Lower leg skin (tissue), 4 donors: ENCODE measurements at places on chromosomes 3 and 15.

GRCh38 chr15:70512772-70513362 is 250.5 kb downstream of the UACA start:
- no peak for DNase-seq

DNA sequence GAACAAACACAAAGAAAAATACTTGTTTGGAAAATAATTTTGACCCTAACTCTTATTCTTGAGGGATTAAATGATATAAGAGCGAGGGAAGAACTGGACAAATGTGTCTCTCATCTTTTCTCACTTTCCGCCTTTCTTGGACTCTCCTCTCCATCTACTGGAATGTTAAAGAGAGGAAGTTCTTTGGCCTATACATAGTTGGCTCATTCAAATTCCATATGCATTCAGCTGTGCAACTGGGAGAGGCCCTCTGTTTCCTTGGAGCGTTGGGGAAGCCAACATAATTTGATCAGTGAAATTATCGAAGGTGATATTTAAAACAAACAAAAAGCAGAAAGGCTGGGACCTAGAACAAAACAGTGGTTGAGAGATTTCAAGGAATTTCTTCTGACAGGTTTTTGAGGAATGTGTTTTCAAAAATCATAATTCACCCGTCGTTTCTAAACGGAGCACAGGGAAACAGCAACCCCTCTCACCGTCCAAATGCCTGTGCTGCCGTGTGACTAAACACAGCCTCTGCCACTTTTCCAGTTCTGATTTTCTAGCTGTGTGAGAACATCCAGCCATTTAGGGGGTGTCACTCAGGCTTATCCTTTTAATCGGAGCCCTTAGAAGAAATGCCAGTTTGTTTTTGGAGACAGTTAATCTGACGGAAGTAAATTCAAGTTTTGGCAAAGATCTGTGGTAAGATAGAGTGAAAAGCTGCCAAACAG is 489.9 kb downstream of the SOX2 start:
- DNase-seq = no peak

GRCh38 chr3:187011915-187012314 is 81.6 kb downstream of the ST6GAL1 start:
- no peak for DNase-seq

DNA sequence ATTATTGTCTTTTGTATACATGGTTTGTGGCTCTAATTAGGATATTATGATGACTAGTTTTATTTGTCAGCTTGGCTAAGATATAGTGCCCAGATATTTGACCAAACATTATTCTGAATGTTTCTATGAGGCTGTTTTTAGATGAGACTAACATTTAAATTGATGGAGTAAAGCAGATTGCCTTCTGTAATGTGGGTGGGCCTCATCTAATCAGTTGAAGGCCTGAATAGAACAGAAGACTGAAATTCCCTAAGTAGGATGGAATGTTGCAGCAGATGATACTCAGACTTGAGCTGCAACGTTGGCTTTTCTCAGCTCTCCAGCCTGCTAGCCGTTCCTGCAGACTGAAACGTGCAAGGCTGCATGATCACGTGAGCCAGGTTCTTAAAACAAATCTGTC is 546.5 kb downstream of the EDEM1 start:
- DNase-seq = no peak

DNA sequence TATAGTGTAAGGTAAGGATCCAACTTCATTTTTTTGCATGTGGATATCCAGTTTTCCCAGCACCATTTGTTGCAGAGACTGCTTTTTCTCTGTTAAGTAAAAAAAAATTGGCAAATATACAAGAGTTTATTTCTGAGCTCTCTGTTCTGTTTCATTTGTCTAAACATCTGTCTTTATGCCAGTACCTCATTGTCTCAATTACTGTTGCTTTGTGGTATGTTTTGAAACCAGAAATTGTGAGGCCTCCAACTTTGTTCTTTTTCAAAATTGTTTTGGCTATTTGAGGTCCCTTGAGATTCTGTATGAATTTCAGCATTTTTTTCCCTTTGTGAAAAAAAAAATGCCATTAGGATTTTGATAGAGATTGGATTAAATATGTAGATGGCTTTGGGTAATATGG is 150.5 kb downstream of the MINAR1 start:
- DNase-seq = no peak

DNA sequence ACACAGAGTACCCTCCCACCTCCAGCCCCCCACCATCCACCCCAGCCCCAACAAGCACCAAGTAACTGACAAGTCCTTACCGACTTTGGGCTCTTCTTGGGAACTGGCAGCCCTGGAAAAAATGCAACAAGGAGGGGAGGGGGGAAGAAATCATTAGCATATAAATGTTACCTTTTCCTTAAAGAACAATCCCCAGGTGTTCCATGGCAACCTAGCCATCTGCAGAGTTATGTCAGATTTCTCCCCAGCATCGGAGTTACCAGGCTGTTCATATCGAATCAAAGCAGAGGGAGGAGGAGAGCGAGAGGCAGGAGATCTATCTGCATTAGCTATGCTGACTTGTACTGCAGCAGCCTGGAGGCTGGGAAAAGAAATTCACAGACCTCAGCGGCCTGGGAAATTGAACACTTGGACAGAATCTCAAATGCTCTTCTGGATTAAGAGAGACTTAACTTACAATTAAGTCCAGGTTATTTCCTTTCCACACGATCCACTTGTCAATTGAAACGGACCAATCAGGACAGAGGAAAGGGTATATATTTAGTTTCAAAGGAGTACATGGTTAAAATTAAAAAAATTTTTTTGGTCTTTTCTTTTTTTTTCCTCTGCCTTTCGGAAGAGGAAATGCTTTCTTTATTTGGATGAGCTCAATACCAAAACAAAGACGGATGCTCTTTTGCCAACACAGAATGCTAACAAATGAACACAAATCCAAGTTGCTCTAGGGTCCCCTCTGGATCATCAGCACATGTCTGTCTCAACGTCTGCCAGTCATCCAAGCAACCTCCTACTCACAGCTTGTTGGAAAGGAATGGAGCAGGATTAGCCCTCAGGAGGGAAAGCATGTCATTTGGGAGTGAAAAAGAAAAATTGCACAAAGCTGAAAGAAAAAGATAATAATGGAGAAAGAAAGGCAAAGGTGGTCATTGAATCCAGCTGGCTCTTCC is 637.1 kb downstream of the MAGI1 start:
- no peak for DNase-seq
